ENCODE measurements at places on chromosomes 13 and 19.

DNA sequence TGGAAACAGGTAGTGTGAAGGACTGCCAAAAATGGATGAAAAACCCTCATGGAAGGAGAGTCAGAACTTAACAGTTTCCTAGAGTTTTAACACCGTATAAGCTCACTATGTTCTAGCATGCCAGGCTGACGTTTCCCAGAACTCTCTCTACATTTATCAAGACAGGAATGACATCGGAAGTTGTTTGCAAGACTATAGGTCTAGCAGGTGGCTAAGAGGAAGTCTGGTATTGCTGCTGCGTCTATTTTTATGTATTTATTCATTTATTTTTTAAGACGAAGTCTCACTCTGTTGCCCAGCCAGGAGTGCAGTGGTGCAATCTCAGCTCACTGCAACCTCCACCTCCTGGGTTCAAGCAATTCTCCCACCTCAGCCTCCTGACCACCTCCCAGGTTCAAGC, 20.5 kb upstream of the ARL11 start:
- DNase-seq, result no peak

DNA sequence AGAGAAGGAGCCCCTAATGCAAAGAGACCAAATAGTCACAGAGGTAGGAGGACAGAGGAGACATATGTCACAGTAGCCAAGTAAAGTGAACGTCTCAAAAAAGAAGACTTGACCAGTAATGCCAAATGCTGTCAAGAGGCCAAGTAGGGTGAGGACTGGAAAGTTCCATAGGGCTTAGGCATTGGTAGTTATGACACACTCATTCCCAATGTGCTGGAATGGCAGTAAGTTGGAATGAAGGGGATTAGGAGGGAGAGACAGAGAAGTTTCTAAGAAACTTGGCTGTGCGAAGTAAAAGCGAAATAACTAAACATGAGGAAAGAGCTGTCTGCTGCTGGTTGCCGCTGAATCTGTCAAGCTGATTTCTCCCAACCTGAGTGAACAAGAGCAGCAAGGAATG, 14.9 kb upstream of the FRY start:
- no peak for DNase-seq

- peak; percentile 52 for DNase-seq
Observed at GRCh38 chr19:19406878-19407632, 1.6 kb downstream of the GATAD2A start.

DNA sequence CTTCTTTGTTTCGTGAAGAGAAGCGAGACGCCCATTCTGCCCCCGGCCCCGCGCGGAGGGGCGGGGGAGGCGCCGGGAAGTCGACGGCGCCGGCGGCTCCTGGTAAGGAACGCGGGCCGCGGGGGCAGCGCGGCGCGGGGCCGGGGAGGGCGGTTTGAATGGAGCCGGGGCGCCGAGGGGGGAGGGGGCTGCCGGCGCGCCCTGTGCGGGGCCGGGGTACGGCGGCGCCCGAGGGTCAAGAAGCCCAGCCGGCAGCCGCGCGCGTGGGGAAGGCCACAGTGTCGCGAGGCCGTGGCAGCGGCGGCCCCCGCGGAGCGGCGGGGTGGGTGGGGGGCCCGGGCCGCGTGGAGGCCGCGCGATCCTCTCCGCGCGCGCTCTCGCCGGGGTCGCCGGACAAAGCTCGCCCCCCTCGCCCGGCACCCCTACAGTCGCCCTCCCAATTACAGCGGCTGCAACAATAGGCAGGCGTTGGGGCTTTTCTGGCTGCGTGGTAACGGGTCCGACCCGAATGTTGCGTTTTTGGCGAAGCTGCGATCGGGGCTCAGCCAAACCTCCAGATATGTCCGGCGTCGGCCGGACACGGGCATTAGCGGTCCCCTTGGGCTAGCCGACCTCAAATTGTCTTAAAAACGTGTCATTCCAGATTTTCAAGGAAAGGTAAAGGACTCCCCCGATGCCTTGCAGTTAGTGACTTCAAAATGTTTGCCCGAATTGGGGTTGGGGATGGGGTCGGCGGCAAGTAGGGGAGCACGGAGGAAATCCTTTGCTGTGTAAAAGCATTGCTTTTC, 437 bp downstream of the SMARCA4 start:
- no peak for DNase-seq

DNA sequence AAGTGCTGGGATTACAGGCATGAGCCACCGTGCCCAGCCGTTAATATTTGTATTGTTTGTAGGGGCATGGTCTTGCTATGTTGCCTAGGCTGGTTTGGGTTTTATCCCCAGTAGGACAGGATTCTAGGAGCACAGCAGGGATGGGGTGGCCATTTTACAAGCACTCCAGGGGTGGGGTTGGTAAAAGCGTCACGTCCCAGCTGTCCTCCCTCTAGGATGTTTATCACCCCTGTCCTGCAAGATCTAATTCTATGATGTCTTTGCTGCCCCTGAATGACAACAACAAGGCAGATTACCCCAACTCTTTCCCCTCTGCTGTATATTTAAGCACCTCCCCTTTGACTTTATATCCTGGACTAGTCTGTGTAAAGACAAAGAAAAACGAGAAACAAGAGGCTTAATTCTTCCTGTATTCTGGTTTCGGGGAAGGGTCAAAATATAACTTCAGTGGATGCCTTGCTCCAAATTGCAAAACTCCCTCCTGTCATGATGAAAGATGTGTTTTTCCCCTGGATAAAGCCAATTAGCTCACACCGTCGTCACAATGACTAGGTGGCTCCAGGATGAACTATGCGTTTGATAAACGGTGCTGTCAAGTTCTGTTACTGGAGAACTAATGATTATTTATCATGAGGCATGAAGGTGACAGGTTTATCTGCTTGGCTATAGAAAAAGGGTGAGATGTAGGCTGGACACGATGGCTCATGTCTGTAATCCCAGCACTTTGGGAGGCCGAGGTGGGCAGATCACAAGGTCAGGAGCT, 27.8 kb upstream of the OR1M1 start:
- no peak for DNase-seq

GRCh38 chr19:51572410-51572809, 1.3 kb downstream of the ZNF175 start:
- no peak for DNase-seq

- DNase-seq, result peak; percentile 51
Observed at GRCh38 chr13:48580185-48580803, 47.4 kb upstream of the RCBTB2 start.

GRCh38 chr13:49419276-49419675, 24.6 kb downstream of the CAB39L start:
- no peak for DNase-seq

- no peak for DNase-seq
Observed at GRCh38 chr13:91270031-91270430, 77.5 kb upstream of the MIR17HG start.

- no peak for DNase-seq
Observed at GRCh38 chr13:52779103-52779502, 39.5 kb upstream of the CNMD start.

- DNase-seq, result no peak
Observed at GRCh38 chr13:66200555-66200954, 1029.6 kb downstream of the PCDH9 start.

DNA sequence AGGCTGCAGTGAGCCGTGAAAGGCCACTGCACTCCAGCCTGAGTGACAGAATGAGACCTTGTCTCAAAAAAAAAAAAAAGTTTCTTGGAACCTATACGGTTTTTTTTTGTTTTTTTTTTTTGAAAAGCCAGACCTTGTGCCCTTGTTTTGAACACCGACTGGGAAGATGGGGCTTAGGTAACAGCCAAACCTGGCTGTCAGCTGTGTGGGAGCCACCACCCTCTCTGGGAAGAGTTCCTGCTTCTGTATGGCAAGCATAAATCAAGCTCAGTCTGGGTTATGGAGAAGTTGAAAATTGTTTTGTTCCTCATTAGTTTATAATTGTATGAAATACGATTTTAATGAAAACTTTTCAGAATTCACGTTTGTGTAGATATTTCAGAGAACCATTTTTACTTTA, 39.5 kb downstream of the MPHOSPH8 start:
- DNase-seq, result no peak

GRCh38 chr13:76884186-76884906, 1.9 kb downstream of the KCTD12 start:
- DNase-seq, result no peak

GRCh38 chr13:75749407-75749806, 113.3 kb downstream of the LMO7 start:
- DNase-seq, result no peak

GRCh38 chr13:23433171-23434153, at the start of gene SACS:
Gene SACS (minus strand): TSS chr13:23433702. CDS start chr13:23411239, 22,463 bp downstream.
- DNase-seq, result no peak

DNA sequence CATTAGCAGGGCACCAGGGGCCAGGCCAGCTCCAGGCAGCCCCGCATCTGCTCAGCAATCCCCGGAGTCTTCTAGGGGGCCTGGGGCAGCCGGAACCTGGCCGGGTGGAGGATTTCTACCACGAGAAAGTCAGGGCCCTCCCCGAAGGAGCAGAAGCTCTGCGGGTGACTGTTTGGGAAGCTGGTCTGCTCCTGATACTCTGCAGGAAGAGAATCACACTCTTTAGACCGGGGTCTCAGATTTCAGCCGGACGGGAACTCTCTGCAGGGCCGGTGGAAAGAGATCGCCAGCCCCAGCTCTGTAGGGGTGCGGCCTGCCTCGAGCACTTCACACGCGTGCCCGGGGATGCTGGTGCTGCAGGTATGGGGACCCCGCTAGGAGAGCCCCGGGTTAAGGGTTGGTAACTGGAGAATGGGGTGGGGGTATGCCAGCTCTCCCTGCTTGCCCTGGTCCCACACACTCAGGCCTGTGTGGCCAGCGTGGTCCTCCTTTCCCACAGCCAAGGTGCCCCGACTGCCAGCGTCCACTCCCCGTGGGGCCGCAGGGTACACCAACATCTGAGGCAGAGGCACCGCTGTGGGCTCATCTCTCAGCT, 20.1 kb downstream of the RASA3 start:
- no peak for DNase-seq

- DNase-seq, result no peak
Observed at GRCh38 chr13:69199664-69200063, 908.0 kb upstream of the ATXN8OS start.

GRCh38 chr13:19159761-19160420, 21.7 kb downstream of the TUBA3C start:
- DNase-seq, result no peak

GRCh38 chr19:39501340-39501739, 2.6 kb downstream of the DLL3 start:
- no peak for DNase-seq

DNA sequence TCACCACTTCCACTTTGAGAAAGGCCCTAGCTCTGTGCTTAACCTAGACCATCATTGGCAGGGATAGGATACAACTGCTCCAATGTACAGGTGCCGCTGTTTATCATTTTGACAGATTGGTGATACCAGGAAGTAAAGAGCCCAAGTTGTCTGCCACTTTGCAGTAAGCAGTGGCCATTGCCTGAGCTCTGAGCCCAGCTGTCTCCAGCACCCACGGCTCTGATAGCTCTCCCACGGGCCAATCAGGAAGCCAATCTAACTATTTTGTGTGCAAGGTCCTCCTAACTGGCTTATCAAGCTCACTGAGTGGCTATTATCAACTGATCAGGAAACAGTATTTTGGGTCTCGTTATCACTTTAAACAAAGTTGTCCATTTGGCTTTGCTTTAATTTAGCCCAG, 181.1 kb downstream of the DCT start:
- no peak for DNase-seq

- no peak for DNase-seq
Observed at GRCh38 chr13:77521595-77522367, 13.7 kb upstream of the SCEL start.

DNA sequence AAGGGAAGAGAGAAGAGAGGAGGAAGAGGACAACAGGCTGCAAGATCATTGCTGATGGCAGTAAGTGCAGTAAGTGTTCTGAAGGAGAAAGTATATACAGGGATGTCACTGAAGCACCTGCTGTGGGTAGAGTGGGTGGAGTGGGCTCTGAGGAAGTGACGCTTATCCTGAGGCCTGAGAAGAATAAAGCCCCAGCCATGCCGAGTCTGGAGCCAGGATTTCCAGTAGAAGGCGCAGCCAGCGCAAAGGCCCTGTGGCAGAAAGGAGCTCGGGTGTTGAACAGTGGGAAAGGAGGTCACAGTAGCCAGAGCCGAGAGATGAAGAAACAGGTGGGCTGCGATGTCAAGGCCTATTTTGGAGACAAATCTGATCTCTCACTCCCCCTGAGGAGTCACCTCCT, 31.8 kb upstream of the ADGRE5 start:
- no peak for DNase-seq

DNA sequence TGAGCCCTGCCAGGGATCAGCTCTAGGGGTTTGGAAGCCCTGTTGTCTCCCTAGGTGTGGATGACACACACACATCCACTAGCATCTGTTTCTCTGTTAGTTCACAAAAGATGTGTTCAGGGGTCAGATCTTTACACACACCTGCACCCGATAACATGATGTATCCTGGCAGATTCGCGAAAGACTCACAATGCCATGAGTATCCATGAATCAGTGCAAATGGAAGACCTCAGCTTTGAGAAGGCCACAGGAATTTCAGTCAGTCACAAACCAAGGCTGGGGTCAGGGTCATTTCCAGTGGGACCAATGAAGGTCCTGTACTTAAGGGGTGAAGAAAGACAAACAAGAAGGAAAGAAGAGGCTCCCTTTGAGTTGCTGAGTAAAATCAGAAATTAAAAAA, 898.2 kb downstream of the UQCRFS1 start:
- no peak for DNase-seq

DNA sequence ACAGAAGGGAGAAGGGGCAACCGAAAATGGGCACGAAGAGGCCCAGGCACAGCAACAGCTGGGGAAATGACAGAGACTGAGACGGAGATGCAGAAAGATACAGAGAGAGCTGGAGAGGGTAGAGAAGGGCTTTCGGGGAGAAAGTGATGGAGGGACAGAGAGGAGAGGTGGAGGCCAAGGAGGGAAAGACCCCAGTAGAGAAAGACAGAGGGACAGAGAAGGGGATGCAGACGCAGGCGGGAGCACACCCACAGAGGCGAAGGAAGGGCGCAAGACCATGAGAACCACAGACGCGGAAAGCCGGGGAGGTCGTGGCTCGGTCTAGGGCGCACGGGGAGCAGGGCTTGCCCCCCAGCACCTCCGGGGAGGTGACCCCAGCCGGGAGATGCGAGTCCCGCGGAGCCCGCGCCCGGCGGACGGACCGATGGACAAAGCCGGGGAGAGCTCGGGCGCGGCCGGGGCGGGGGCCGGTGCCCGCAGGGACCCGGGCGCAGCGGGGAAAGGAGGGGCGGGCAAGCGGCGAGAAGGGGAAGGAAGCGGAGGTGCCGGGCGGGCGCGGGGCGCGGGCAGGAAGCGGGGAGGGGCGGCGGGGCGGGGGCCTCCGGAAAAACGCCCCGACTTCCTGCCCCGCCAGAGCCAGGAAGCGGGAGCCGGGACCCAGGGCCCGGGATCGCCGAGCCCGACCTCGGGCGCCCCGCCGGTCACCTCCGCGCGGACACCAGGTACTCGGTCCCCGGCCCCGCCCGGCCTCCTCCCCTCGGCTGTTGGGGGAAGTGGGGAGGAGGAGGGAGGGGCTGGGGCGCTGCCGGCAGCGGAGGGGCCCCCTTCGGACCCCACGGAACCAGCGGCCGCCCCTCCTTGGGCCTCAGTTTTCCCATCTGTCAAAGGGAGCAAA, at the start of gene ARHGEF1:
Gene ARHGEF1, plus strand, starts transcription at position 617 of the 895 bp plus-strand sequence. CDS start 4,899 bp downstream, outside the sequence.
- DNase-seq, result peak; percentile 50

DNA sequence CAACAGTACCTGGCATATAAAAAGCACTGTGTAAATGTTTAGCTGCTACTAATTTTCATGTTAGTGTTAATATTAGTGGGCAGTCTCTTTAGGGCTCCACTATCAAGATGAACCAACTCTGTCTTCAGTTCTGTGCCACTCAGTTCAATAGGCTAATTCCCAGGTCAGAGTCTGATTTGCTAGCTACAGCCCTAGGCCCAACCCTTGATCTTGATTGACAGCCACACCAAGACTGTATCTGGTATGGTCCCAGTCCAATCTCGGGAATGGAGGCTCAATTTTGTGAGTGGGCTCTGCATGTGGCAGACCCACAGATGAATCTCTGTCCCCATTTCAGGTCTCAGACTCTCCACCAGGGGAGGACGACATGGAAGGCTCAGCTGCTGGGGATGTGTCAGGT, 46.1 kb downstream of the MAP4K1 start:
- no peak for DNase-seq

All from stimulated activated CD4-positive, alpha-beta T cell treated with anti-CD3 and anti-CD28 coated beads, Interleukin-4, amount 100 ng/mL, for 48 hours (primary cell).